Caki2 (cell line): ENCODE measurements at places on chromosomes 1 and 21. TPM values are rescaled to one million over a fixed set of nuclear protein-coding genes. Genes with fewer than 3 reads are reported as not detected.

- DNase-seq = peak; percentile 36
Measured at GRCh38 chr1:225999912-226000337, 782 bp upstream of the SDE2 start.

GRCh38 chr1:57066980-57067610 is 101.3 kb upstream of the C8B start:
- no peak for DNase-seq

GRCh38 chr1:52550447-52550846 is 2.4 kb downstream of the TUT4 start:
- DNase-seq = no peak

DNA sequence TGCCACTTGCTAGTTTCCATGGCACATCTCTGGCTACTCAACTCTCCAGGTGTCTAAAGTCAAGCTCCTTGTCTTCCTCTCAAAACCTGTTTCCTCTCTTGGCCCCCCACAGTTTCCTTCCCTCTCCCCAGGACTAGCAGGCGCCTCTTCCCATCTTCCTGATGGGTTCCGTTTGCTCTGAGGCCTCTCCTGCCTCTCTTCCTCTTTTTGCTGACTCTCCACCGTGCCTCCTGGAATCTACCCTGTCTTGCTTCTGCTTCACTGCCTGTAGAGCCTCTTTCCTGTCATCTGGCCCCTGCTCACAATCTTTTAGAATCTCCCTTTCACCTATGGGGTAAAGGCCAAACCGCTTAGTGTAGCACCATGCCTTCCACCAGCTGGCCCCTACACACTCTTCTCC is 21.8 kb upstream of the LHX4 start:
- DNase-seq = no peak

GRCh38 chr1:186828611-186829454 is at the start of gene PLA2G4A:
Gene PLA2G4A (plus strand): TSS chr1:186828949. CDS start chr1:186854355, 25,406 bp downstream.
- peak; percentile 82 for DNase-seq

DNA sequence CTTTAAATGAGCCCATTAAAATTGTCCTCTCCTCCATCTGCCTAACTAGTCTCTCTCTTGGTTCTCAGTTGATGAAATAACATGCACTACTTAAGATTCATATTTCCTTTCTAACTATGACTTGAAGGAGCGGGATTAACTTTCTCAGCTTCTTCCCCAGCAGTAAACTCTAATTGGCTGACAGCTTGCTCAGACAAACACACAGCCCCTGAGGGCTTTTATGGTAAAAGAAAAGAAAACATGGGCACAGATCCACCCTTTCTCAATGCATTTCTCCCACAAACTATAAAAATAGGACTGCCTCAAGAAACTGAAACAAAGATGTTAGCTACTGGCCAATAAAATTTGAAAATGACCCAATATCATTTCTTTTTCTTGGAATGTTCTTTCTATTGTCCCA is 703.1 kb downstream of the ADGRL2 start:
- DNase-seq = no peak

- DNase-seq = no peak
Measured at GRCh38 chr21:39037807-39038405, 145.3 kb downstream of the PSMG1 start.

GRCh38 chr1:28510273-28510969 is 4.6 kb downstream of the RCC1 start:
- peak; percentile 54 for DNase-seq

DNA sequence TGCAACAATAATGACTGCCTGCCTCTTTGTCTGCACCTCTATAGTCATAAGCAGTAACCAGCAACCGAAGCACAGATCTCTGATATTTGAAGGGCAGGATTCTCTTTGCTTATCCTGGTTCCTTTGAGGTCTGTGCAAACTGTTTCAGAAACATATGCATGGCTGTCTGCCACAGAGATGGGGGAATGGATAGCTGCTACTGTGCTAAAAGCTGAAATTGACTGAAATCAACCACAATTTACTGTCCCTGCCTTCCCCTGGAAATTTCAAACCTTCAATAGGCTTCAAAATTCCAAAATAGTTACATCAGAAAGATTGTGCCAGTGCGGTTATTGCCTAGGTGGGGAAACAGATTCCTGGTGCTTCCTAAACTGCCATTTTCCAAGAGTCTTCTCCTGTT is 136.8 kb upstream of the GORAB start:
- no peak for DNase-seq

GRCh38 chr1:3539707-3540425 is 71.4 kb downstream of the MEGF6 start:
- DNase-seq = no peak

DNA sequence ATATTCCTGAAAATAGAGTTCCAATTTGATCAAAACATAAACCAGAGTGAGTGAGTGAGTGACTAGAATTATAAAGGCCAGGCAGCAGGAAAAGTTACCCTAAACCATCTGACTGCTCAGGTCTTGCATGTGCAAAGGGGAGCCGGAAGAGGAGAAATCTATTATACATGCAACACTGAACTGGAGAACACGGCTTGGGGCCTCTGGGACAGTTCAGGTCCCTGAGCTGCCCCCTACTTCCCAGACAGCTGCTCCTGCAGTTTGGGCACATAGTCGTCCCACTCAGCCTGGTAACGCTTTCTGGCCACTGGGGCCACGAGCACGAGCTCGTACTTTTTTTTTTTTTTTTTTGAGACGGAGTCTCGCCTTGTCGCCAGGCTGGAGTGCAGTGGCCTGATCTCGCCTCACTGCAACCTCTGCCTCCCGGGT is 40.1 kb downstream of the PTPRC start:
- no peak for DNase-seq

- DNase-seq = no peak
Measured at GRCh38 chr1:117590273-117590925, 15.4 kb upstream of the TENT5C start.

DNA sequence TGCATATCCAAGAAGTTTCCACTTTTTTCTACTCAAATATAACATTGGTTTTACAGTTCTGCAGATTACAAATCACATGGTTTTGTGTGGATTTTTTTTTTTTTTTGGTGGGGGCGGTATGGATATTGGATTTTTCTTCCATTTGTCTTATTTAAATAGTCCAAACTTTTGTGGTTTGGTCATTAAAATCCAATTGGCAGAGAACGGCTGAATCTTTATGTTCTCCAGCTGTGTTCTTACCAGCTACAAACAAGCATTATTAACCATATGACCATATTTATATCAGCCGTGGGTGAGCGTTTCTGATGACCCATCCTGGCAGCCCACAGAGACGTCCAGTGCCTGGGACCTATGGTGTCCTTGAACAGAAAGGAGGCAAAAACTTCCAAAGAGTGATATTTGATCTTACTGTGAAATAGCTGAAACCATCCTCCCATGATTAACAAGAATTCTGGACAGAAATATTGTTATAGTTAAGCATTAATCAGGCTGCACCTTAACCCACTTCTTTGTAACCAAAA is 200.4 kb downstream of the LYPLAL1 start:
- DNase-seq = no peak

GRCh38 chr1:9443913-9444445 is 95.3 kb upstream of the SLC25A33 start:
- DNase-seq = no peak

GRCh38 chr1:55276671-55277376 is 61.7 kb upstream of the USP24 start:
- DNase-seq = no peak

DNA sequence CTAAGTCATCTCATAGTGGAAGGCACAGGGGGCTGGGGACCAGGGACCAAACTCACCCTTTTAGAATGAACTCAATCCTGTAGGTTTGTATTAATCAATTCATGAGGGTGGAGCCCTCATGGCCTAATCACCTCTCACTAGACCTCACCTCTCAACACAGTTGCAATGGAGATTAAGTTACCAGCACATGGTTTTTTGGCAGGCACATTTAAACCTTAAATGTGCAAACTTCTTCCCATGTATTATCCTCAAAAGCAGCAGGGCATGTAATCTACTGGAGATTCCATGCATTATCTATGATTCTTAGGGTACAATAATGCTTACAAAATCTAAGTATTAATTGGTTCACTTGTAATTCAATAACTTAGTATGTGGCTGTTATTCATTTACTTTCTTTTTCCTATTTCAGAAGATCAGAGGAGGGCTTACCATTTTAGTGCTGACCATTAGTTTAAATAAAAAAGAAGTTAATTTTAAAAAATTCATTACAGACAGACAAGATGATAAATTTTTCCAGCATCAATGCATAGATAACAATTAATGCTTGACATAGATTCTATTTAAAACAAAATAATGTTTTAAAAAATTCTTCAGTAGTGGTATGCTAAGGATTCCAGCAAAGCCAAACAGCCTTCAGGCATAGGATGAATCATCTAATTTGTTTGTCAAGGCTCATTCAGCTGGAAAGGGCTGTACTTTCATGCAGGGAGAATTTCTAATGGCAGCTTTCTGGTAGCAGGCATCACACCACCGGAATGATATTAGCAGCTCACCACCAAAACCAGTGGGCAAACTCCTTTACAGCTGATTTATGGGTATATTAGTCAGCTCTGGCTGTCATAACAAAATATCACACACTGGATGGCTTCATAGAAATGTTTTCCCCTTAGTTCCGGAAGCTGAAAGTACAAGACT is 124.6 kb upstream of the ZNF648 start:
- peak; percentile 85 for DNase-seq

DNA sequence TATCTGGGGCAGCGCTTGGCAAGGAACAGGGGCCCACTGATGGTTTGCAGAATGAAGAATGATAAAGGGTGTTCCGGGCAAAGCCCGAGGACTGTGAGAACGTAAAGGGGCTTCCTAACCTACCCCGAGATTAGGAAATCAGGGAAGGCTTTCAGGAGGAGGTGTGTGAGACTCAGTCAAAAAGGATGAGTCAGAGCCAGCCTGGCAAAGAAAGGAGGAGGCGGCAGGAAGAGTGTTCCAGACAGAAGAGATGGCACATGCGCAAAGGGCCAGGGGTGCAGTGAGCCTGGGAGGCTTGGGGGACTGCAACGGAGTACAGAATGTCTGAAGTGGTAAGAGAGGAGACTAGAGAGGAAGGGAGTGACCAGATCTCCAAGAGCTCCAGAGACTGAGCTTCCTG is 70.3 kb downstream of the RAP1GAP start:
- no peak for DNase-seq

DNA sequence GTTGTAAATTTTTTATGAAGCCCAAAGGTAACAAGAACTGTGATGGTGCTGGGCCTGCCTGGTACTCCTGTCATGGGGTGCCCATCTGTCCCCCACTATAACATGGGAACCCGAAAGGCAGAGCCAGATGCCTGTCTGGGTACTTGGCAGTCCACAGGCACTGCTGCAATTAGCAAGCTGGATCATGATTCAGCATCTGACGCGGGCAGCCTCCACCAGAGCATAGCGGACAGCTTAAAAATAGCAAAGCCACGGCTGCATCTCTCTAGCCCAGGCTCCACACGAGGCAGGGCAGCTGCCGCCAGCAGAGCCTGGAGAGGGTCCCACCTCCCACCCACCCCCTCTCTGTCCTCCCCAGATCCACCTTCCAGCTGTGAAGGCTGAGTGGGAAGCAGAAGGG is 22.9 kb downstream of the SUSD4 start:
- DNase-seq = peak; percentile 38

- no peak for DNase-seq
Measured at GRCh38 chr1:214565310-214565709, 13.9 kb upstream of the PTPN14 start.

- DNase-seq = no peak
Measured at GRCh38 chr1:151327903-151328674, 873 bp upstream of the PI4KB start.

TBX15 gene
- not detected in 2 replicates for total RNA-seq

NTMT2 gene
- total RNA-seq = not detected in 2 replicates

ATAD3C gene
- total RNA-seq = not detected in 2 replicates

RNU1-3 gene
- total RNA-seq = not detected in 2 replicates

ACTL8 gene
- total RNA-seq = 1.2 and 1.5 TPM in 2 replicates

MATN1 gene
- not detected in 2 replicates for total RNA-seq

PRRX1 gene
- total RNA-seq = not detected in 2 replicates

TAS1R1 gene
- total RNA-seq = not detected in 2 replicates

OR10J1 gene
- total RNA-seq = not detected in 2 replicates

NBPF6 gene
- total RNA-seq = not detected in 2 replicates

C1orf116 gene
- 1.7 TPM in 2 replicates for total RNA-seq
